ENCODE measurements at places on chromosomes 7 and 10. TPM values are rescaled to one million over a fixed set of nuclear protein-coding genes. Genes with fewer than 3 reads are reported as not detected.

Gene EBLN1
- not detected for polyA plus RNA-seq

Gene GRM3
- polyA plus RNA-seq, result not detected

Gene LDB3
- not detected for polyA plus RNA-seq

Gene KIFBP
- 0.52 TPM for polyA plus RNA-seq

Gene EPHA1
- polyA plus RNA-seq, result 0.50 TPM

Gene PTF1A
- not detected for polyA plus RNA-seq

Gene AMZ1
- polyA plus RNA-seq, result 0.14 TPM

Gene CYP2C19
- polyA plus RNA-seq, result not detected

Gene SFTPD
- 1.4 TPM for polyA plus RNA-seq

Gene FASTK
- polyA plus RNA-seq, result 127 TPM

Gene TUBAL3
- polyA plus RNA-seq, result not detected
